ENCODE measurements at places on chromosomes 16 and 17. TPM values are rescaled to one million over a fixed set of nuclear protein-coding genes. Genes with fewer than 3 reads are reported as not detected.

Gene TBC1D16
- 38.3 TPM for total RNA-seq

Gene TSPOAP1
- 1.9 TPM for total RNA-seq

Gene CDH16
- total RNA-seq, result not detected

Gene RARA
- 25.0 TPM for total RNA-seq

Gene ADAD2
- total RNA-seq, result not detected

Gene USP6
- not detected for total RNA-seq

Gene PRSS27
- total RNA-seq, result 1.8 TPM

Gene CRYM
- total RNA-seq, result 0.24 TPM

Gene CACNG1
- not detected for total RNA-seq

Gene IGFALS
- total RNA-seq, result 0.16 TPM

Gene CLEC19A
- total RNA-seq, result not detected

Gene EPX
- not detected for total RNA-seq

Measured in hair follicle dermal papilla cell (primary cell).